ENCODE measurements at places on chromosomes 6 and 20.

DNA sequence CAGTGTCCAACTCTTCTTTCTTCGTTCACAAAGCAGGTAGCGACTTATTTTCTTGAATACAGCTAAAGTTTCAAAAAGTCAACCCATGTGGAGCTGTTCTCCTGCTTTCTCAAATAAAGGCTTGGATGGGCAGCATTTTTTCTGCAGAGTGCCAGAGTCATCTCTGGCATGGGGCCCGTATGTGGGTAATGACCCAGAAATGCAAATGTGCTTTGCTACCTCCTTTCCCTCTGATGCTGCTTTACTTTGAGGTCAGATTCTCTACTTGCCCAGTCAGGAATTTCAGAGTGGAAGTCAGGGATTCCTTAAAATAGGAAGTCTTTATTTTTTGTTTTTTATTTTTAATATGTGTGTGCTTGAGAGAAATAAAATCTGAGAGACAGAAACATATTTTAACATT is 4.9 kb downstream of the NKAIN2 start:
- no peak for DNase-seq

- DNase-seq, result no peak
These were observed 91.4 kb downstream of the SYNDIG1 start for GRCh38 chr20:24560571-24561491.

DNA sequence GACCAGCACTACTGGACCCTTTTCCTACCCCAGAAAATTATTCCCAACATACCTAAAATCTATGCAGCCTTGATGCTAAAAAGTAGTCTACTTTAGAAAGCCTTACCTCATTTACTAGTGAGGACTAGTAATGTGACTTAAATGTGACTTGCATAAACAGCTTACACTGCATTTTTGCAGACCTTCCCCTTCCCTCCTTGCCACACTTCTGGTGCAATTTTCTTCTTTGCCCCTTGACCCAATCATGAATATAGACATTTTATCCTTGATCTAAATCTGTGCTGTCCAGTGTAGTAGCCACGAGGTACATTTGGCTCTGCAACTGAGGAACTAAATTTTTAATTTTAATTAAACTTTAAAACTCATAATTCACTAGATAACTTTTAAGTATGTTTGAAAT is 7.0 kb upstream of the ZKSCAN8 start:
- no peak for DNase-seq

DNA sequence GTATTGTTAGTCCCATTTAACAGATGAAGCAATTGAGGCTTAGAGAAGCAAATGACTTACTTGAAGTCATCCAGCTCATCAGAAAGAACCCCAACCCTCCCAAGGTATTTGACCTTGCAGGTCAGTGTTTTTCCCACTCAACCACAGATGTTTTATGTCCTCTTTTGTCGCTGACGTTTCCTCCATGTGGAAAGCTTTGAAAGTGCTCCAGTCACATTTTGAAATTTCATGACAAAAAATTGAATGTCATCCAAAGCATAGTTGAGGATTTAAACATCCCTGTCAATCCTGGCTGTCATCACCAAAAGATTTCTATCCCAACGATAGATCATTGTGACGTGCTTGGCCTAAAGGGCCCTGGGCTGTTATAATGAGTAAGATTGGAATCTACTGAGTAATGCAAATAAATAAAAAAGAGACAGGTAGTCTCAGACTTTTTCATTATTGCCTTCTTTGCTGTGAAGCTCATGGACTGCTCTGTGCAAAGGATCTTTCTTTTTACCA is 102.7 kb downstream of the TSHZ2 start:
- DNase-seq, result no peak

- no peak for DNase-seq
These were observed 20.1 kb downstream of the ZC2HC1B start for GRCh38 chr6:143884216-143884900.

DNA sequence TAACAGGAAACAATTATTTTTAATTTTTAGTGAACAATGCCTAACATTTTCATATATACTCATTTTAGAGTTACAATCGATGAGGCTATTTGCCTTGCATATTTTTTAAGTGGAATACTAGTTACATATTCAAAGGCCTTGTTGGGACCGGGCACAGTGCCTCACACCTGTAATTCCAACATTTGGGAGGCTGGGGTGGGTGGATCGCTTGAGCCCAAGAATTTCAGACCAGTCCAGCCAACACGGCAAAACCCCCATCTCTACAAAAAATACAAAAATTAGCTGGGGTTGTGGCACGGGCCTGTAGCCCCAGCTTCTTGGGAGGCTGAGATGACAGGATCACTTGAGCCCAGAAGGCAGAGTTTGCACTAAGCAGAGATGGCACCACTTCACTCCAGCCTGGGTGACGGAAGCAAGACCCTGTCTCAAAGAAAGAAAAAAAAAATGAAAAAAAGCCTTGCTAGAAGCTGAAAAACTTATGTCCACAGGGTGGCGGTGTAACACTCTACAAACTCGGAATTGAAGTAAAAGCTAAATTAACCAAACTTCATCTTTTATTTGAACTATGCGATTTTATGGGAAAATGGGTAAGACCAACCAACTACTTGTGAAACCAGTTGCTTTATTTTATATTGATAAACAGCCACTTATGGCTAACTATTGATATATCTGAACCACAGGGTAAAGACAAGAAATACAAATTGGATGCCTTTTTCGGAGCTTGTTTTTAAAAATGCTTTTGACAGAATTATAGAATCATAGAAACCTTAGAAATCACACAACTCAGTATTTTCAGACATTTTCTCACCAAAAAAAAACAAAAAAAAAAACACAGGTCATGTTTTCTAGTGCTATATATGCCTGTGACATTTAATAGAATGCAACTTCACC is 24.1 kb upstream of the ROS1 start:
- no peak for DNase-seq

GRCh38 chr6:66291905-66292304 is 584.9 kb upstream of the EYS start:
- no peak for DNase-seq

GRCh38 chr20:58407201-58407873 is 18.3 kb downstream of the VAPB start:
- DNase-seq, result no peak

- DNase-seq, result no peak
These were observed 16.8 kb downstream of the FOXC1 start for GRCh38 chr6:1626481-1626880.

GRCh38 chr20:57076951-57077350 is 189.5 kb downstream of the BMP7 start:
- DNase-seq, result no peak

- DNase-seq, result no peak
These were observed 662.8 kb downstream of the TBC1D32 start for GRCh38 chr6:120671519-120671918.

- DNase-seq, result no peak
These were observed 3.3 kb upstream of the MTCH1 start for GRCh38 chr6:36989264-36989663.

DNA sequence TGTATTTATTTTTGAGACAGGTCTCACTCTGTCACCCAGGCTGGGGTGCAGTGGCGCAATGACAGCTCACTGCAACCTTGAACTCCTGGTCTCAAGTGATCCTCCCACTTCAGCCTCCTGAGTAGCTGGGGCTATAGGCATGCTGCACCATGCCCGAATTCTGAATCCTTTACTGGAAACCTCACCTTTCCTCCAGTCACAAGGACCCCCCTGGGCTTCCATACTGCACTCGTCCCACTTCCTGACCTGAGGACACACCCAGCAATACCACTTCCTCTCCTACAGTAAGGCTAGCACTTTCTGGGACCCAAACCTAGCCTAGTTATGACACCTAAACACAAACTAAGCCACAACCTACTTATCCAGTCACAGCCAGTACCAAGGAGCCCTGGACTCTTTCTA is 68.2 kb downstream of the FAM217A start:
- DNase-seq, result no peak

- no peak for DNase-seq
These were observed 277.7 kb downstream of the NRN1 start for GRCh38 chr6:5729080-5729434.

DNA sequence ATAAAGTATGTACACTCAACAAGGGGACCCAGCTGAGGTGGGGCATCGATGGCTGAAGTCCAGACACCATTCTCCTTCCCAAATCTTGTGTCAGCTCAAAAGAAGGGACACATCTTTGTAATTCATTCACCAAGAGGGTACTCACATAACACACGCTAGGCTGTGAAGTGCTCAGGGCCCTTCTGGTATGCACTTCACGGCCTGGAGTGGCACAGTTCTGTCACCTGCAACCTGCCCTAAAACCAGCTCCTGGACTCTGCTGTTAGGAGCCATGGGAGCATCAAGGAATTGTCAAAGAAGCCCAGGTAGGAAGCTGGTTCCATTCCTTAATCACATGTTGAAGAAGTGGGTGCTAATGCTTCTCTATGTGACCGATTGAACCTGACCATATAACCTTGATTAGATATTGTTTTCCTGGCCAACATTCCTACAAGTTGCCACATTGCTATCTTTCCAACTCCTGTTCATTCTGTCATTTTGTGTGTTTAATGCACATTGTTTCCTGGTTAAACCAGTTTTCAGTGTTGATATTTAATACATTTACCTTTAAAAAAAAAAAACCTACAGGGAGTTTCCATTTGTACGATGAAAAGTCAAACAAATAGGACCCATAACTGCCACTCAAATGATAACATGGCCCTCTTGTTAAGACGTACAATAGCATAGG is 127.3 kb downstream of the TNFRSF21 start:
- no peak for DNase-seq

GRCh38 chr6:72724545-72724944 is 102.7 kb downstream of the KCNQ5 start:
- DNase-seq, result no peak

GRCh38 chr20:2289475-2289874 is 6.3 kb upstream of the TGM3 start:
- no peak for DNase-seq

DNA sequence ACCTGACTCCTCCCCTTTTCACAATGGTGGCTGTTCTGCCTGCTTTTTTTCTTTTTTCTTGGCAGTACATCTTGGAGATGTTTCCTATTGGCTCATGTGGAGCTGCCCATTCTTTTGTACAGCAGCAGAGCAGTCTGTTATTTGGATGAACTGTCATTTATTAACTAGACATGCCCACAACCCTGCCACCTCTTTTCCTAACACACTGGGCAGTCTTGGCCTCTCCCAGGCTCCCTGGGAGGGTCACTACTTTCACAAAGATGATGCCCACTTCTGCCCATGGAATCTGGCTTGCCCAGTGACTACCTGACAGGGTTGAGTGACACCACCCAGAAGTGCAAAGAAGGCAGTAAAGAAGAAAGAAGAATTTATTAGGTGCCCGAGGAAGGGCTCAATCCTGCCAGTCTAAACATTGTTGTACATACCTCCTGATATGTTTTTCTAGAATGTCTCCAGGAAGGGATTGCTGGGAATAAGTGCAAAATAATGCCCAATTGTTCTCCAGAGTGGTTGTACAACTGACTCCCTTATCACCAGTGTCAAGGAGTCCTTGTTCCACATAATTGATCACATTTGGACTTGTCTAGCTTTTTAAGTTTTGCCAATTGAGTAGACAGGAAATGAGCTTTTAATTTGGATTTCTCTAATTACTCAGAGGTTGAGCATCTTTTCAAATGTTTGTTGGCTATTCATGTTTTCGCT is 19.7 kb upstream of the SCRT2 start:
- DNase-seq, result no peak

GRCh38 chr6:1867197-1867596 is 257.5 kb downstream of the FOXC1 start:
- DNase-seq, result no peak

- DNase-seq, result peak; percentile 13
These were observed 46.7 kb upstream of the SUPT3H start for GRCh38 chr6:45424451-45424861.

DNA sequence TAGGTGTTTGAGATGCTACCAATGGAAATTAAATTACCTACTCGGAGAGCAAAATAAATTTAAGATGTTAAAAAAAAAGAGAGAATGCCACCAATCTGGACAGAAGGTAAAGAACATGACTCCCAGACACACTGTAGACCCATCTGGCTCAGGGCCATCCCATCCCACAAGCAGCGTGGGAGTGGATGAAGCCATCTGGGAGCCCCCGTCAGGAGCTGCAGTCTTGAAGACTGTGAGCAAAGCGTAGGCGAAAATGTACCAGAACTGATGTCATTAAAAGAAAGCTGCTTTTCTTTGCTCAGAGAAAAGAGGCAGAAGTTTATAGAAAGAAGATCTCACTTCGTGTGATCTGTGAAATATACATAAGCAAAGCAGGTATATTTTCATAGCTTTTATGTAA is 815.7 kb downstream of the QKI start:
- no peak for DNase-seq

- no peak for DNase-seq
These were observed 138.4 kb upstream of the TNFAIP3 start for GRCh38 chr6:137728386-137729349.

DNA sequence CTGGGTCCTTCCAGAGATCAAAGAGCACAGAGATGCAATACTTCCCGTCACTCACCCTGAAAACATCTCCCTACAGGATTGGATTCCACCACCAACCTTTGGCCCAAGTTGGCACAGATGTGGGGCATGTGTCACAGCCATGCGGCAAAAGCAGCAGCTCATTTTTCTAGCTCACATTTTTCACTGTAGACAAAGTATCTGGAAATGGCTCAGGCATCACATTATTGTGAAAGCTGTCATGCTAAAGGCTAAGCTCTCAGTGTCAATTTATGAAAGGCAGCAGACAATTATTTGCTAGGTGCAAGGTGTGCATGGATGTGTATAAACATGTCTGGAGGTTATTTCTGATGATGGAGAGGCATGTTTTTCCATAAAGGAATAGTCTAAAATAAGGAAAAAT is 248.8 kb upstream of the PRND start:
- no peak for DNase-seq

- no peak for DNase-seq
These were observed 22.9 kb downstream of the COL20A1 start for GRCh38 chr20:63315731-63316491.
